ENCODE measurements at places on chromosomes 7 and 10.
A peak's percentile ranks its signal among the peaks of the same experiment; 100 is the strongest.

- no peak for DNase-seq
Measured at GRCh38 chr7:159197066-159197975, 52.7 kb upstream of the VIPR2 start.

GRCh38 chr10:110340816-110341215 is 36.1 kb upstream of the SMNDC1 start:
- no peak for DNase-seq

DNA sequence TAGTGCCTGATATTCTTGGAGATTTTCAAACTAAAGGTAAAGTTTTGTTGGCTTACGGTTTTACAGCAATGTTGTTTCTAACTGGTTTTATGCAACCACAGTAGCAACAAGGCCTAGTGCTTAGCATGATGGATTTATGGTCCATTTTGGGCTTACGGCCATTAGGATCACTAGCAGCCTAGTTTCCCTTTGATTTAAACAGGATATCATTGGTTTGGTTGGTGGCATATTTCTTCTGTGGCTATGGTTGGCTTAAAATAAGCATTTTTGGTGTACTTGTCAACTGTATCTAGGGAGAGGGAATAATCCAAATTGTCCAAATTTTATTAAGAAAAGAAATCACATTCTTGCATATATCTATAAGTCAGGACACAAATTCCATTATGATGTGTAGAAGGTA is 194.0 kb downstream of the HDAC9 start:
- no peak for DNase-seq

GRCh38 chr7:142833174-142834048 is 21.5 kb upstream of the EPHB6 start:
- DNase-seq: no peak

DNA sequence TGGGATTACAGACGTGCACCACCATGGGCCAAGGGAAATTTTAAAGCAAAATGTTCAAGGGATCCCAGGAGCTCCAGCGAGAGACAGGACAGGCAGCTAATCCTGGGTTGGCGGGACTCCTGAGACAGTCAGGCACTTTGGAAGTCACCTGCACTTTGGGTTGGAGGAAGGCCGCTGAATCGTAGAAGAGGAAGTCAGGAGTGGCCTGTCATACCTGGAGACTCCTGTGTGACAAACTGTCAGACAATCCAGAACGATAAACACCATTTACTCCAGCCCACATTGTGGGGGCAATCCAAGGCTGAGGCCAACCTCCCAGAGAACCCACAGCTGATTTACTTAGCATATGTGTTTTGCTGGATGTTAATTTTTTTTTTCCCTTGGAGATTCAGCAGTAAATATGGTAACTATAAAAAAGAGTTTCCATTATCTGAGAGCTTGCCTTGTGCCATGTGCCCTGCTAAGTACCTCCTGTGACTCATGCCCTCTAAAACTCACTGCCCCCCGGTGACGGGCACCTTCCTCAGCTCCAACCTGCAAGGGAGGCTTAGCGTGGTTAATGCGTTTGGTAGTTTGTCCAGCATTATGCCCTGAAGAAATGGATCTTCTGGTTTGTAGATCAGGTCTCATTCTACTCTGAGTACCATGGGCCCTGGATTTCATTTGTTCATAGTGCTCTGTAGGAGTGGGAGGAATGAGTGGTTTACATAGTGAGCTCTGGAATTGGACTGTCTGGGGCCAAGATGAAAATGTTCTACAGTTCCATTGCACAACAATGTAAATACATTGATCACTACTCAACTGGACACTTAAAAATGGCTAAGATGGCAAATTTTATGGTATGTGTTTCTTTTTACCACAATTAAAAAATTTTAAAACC is 50.9 kb downstream of the ICA1 start:
- no peak for DNase-seq

DNA sequence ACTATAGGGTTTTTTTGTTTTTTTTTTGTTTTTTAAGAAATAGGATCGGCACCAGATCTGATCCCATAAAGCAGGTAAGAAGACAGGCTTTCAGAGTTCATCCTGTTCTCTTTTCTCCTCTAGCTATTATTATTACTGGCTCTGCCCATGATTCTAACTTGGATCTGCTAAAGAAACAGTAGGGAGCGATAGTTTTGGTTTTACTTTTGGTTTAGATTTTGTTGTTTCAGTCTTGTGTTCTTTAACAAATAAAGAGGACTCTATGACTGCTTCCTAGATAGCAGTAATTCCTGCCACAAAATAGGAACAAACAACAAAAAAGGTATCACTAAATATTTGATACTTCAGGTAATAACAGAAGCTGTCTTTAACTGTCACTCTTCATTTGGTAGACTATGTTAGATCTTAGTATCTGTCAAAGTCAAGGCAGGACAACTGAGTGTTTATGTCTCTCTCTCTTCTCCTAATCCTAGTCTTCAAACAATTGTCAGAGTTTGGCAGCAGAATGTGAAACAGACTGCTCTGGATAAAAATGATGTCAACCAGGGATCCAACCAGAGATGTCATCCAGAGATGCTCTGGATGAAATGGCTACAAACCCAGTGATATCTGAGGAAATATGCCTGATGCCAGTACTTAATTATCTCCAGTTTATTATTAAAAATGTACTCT is 99.8 kb downstream of the KMT2C start:
- no peak for DNase-seq

DNA sequence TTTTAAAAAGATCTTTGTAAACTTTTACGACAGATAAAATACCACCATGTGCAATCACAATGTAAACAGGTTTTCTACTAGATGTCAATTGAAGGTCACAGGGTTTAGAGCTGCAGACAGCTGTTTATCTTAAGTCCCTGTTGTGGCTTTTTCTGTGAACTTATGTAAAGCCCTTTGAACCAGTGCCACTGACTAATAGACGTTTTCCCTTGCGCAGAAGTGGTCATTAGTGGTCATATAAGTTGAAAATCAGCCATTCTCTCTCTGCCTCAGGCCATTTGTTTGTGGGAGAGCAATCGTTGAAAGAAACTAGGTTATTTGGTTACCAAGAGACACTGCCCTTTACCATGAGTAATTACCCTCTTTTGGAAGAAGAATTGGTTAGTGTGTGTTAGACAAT is 23.9 kb downstream of the CACNB2 start:
- DNase-seq: no peak

DNA sequence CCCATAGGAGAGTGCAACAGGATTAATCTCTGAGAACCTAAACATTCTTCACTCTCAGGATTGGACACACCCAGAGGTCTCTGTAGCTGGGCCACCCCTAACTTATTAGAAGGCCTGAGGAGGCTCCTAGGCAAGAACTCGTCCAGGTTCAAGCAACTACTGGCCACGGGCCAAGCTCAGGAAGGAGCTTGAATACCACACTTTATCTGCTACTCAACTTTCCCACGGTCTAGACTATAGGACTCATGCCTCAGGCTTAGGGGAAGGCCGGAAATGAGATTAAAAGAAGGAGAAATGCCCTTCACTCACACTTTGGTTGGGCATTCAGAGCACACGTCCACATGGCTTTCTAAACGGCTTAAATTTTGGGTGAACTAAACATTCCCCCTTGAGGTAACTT is 142.8 kb upstream of the PHYHIPL start:
- DNase-seq: no peak

DNA sequence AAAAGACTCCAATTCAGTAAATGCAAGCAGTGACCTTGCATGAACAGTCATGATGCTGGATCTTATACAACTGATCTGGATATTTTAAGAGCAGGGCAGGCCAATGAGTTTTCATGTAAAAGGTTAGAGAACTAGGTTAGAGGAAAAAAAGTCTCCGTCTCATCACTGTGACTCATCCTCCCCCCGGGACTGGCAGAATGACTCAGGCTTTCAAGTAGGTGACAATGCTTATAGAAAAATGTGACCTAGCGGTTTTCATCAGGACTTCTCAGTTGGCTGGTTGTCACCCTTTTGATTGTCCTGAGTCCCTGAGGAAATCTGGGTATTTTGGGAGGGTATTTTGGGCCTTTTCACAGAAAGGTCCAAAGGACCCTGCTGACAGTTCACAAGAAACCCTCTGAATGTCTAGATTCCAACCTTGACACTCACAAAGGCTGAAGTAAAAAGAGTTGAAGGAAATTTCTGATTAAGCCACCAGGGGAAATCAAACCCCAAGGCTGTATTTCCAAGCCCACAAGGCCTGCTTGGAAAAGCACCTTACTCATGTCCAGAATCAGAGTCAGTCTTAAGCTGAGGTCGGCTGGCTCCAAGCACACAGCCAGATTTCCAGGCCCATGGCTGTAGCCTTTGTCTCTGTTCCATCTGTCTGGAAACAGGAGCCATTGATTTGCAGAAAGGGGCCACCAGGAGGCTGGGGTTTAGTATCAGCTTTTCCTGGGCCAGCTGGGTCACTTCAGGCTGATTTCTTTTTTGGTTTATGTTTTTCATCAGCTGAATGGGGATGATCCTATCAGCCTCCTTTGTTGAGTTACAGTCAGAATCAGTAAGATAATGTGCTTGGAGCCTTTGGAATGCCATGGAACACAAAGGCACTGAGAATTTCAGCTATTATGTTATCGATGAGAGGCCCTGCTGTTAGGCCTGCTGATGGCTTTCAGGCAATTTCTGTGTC is 226.4 kb upstream of the HABP2 start:
- peak; percentile 81 for DNase-seq

DNA sequence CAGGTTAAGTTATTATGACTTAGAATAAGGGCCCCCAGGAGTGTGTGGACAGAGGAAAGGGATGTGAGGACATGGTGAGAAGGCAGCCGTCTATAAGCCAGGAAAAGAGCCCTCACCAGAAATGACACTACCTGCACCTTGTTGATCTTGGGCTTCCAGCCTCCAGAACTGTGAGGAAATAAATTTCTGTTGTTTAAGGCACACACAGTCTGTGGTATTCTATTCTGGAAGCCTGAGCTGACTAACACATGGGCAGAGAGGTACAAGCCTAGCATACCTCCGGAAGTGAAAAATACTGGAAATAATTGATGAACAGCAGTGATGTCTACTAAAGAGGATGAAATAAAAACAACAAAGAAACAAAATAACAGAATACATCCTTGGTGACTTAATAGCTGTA is 46.1 kb upstream of the GRB10 start:
- DNase-seq: no peak

DNA sequence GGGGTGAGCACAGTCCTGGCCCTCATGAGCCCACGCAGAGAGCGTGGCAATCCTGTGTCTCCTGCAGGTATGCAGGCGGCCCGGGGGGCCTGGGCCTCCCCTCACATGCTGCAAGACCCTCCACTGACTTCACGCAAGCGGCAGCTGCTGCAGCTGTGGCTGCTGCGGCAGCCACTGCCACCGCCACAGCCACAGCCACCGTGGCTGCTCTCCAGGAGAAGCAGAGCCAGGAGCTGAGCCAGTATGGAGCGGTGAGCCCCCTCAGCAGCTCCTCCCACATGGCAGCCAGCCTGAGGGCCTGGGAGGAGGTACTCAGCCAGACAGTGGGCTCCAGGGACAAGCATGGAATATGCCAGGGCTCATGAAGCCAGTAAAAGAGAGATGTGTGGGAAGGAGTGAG is 8.7 kb downstream of the ZMIZ2 start:
- DNase-seq: no peak

DNA sequence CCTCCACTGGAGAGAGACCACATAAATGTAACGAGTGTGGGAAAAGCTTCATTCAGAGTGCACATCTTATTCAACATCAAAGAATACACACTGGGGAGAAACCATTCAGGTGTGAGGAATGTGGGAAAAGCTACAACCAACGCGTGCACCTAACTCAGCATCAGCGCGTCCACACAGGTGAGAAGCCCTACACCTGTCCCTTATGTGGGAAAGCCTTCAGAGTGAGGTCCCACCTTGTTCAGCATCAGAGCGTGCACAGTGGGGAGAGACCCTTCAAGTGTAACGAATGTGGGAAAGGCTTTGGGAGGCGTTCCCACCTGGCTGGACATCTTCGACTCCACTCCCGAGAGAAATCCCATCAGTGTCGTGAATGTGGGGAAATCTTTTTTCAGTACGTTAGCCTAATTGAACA is 20.6 kb downstream of the FAM200A start:
- no peak for DNase-seq

DNA sequence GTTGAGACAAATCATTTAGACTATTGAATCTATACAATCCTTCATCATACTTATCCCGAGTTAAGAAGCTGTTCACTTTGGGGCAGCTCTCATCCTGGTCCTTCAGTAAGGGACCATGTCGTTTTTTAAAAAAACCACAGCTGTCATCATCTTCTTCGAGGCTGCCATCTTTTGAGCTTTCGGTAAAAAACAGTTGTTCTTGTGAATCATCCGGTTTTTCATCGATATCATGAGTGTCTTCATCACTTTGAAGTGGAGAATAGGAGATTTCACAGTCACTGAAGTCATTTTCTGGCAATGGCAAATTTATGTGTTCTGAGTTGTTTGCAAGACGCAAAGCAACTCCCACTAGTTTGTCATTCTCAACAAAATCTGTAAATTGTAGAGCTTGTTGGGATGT is 3.9 kb downstream of the DCLRE1A start:
- DNase-seq: no peak

DNA sequence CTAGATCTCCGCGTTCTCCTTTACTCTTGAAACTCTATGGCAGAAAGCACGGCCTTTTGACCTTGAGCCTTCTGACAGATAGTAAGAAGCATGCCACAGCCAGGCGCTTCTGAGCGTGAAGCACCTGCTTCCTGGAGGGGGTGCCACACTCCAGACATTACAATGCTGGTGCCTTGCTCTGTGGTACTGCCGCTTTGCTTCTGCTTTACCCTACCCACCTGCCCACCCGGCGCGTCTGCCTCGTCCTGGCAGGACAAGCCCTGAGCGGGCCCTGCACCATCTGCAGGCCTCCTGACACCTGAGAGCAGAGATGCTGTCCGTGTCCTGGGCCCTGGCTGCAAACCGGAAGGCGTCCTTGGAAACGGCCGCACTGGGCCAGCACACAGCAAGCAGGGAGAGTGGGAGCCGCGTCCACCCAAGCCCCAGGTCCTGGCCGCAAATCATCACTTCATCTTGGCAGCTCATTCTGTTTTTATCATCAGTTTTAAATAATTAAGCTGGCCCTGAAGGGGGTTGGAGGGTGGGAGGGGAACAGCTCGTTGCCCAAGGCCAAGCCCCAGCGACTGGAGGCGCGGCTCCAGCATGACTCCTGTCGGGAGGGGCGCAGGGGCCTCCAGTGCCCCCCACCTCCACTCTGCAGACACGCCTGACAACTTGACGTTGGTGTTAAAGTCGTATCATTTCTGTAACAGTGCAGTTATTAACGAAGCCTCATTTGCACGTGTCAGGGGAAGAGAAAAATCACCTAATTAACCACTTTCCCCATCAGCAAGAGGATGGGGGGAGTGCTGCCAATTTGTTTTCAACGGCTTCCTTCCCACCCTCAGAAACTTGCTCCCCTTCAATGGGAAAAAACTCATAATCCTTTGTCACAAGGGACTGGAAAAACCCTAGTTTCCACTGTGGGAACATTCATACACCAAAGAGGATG is 132.2 kb downstream of the MAD1L1 start:
- DNase-seq: no peak
